ENCODE measurements at places on chromosomes 16 and 17.

DNA sequence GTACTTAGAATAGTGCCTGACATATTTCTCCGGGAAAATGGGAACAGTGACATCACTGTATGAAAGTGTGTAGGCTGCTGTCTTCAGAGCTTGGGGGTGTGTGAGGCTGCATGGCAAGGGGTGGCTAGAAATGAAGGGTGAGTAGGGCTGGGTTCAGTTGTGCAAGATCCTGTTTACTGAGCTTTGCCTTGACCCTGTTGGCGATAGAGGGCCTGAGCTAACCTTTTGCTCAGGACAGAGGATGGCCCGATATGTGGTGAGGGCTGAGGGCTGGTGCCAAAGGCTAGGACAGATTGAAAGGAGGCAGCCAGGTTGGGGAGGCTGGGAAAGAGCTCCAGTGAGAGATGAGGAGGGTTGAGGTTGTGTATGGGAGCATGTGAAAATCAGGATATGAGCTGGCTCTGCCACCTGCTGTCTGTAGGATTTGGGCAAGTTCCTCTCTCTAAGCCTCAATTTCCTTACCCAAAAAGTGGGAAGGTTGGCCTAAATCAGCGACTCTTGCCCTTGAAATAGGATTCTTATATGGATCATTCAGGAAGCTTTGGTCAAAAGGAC is 6.0 kb upstream of the CCL1 start:
- no peaks in the 10 kb centered on the region for H3K27me3 ChIP-seq
- H3K4me3 ChIP-seq = no peak overlapping the region
- H3K36me3 ChIP-seq = no peaks in the 10 kb centered on the region
- H3K27ac ChIP-seq = no peak overlapping the region
- no peak for DNase-seq
- H3K4me1 ChIP-seq = peaks cover 44% of the 10 kb centered on the region

DNA sequence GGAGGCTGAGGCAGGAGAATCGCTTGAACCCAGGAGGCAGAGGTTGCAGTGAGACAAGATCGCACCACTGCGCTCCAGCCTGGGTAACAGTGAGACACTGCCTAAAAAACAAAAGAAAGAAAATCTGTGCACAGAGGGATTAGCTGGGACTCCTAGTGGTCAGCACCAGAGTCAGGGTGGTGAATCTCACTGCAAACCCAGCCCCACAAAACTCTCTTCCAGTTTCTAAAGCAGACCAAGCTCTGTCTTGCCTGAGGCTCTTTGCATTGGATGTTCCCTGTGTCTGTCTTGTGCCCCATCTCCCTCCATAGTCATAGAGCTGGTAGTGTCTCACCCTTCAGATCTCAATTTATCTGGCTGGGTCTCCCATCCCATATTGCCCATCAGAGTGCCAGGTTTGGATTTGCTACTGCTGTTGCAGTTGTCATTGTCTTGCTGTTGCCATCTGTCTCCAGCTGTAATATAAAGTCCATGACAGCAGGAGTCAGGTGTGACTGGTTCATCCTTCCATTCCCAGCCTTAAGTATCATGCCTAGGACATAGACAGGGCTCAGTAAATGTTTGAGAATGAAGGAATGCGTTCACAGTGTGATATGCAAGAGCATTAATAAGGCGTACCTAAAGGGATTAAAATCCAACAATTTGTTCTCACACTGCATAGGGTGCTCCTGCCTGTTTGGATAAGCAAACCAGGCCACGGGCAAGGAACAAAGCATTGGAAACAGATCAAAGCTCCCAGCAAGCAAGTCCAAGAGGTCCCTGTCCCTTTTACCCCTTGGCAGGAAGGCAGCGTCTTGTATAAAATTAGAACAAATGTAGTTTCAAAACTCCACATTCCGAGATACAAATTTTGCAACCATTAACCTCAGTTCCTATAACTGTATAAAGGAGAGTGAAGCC is 614.6 kb upstream of the CDH5 start:
- peaks cover 7% of the 10 kb centered on the region for H3K27me3 ChIP-seq
- DNase-seq = no peak
- H3K4me1 ChIP-seq = no peaks in the 10 kb centered on the region
- H3K4me3 ChIP-seq = no peak overlapping the region

DNA sequence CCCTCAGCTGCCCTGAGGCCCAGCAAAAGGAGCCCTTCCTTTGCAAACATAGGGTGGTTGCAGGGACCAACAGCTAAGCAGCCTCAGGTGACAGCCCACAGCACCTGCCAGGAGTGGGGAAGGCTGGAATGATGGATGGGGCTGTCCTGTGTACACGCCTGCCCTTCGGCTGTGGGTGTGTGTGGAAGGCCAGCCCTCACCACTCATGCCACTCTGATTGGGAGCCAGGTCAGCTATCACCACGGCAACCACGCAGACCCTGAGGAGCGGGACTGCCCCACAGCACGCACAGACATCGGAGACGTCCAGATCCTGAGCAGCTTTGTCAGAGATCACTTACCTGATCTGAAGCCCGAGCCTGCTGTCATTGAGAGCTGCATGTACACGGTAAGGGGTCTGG is 11.9 kb downstream of the PIPOX start:
- H3K4me3 ChIP-seq = no peak overlapping the region

GRCh38 chr16:4338125-4338582 is 13.0 kb downstream of the PAM16 start:
- no peak for DNase-seq
- no peaks in the 10 kb centered on the region for H3K4me1 ChIP-seq
- H3K4me3 ChIP-seq = no peak overlapping the region
- H3K36me3 ChIP-seq = peaks cover 7% of the 10 kb centered on the region
- H3K27me3 ChIP-seq = no peaks in the 10 kb centered on the region

GRCh38 chr17:43673516-43674323 is 12.0 kb upstream of the MEOX1 start:
- H3K4me3 ChIP-seq = no peak overlapping the region
- DNase-seq = peak; percentile 41
- no peaks in the 10 kb centered on the region for H3K36me3 ChIP-seq
- H3K4me1 ChIP-seq = peaks cover 14% of the 10 kb centered on the region
- H3K27me3 ChIP-seq = peaks cover 32% of the 10 kb centered on the region
- H3K27ac ChIP-seq = no peak overlapping the region

- H3K27ac ChIP-seq = no peak overlapping the region
- H3K4me1 ChIP-seq = no peaks in the 10 kb centered on the region
- DNase-seq = no peak
- no peak overlapping the region for H3K4me3 ChIP-seq
- H3K27me3 ChIP-seq = peaks cover 8% of the 10 kb centered on the region
- H3K36me3 ChIP-seq = no peaks in the 10 kb centered on the region
These were observed 37.1 kb downstream of the SPACA3 start for GRCh38 chr17:33028778-33029177.

DNA sequence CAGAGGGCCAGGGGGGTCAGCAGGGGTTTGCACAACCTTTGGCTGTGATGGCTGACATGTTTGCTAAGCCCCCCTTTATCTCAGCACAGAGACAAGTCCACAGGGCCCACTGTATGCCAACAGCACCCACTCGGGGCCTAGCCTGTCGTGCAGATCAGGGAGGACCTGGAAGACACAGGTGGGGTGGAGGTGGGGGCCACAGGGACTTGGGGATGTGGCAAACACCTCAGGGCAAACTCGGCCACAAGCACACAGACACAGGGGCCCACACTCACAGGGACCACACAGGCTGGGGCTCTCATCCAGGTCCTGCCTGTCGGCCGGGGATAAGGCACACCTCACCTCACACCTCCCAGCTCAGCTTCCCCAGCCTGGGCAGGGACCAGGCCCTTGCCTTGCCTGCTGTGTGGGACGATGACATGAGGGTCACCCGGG is 87.9 kb downstream of the C16orf78 start:
- H3K36me3 ChIP-seq = no peaks in the 10 kb centered on the region
- H3K27ac ChIP-seq = peak overlapping the region; percentile 59
- DNase-seq = no peak

DNA sequence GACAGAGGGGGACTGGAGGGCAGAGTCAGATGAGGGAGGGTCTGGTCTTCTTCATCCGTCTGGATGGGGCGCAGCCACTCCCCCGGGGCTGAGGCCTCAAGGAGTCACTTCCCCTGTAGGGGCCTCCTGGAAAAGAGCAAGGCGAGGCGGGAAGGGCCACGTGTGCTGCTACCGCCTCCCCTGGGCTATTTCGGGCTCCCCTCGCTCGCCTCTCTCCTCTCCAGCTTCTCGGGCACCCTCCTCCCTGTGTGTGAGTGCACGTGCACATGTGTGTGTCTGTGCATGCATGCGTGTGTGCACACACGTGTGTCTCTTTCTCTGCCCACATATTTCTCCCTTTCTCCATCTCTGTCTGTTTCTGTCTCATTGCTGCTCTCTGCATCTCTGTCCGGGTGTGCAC is 10.1 kb downstream of the GSG1L start:
- DNase-seq = no peak
- no peaks in the 10 kb centered on the region for H3K36me3 ChIP-seq
- no peaks in the 10 kb centered on the region for H3K4me1 ChIP-seq
- no peak overlapping the region for H3K27ac ChIP-seq

GRCh38 chr16:872436-873242 is 72.1 kb upstream of the GNG13 start:
- no peaks in the 10 kb centered on the region for H3K27me3 ChIP-seq
- H3K4me1 ChIP-seq = peaks cover 19% of the 10 kb centered on the region
- H3K27ac ChIP-seq = no peak overlapping the region
- no peak for DNase-seq

GRCh38 chr17:41133880-41134735 is 6.2 kb downstream of the KRTAP4-6 start:
- no peaks in the 10 kb centered on the region for H3K27me3 ChIP-seq
- H3K36me3 ChIP-seq = no peaks in the 10 kb centered on the region
- H3K27ac ChIP-seq = peak overlapping the region; percentile 69
- peaks cover 27% of the 10 kb centered on the region for H3K4me1 ChIP-seq
- H3K4me3 ChIP-seq = no peak overlapping the region

DNA sequence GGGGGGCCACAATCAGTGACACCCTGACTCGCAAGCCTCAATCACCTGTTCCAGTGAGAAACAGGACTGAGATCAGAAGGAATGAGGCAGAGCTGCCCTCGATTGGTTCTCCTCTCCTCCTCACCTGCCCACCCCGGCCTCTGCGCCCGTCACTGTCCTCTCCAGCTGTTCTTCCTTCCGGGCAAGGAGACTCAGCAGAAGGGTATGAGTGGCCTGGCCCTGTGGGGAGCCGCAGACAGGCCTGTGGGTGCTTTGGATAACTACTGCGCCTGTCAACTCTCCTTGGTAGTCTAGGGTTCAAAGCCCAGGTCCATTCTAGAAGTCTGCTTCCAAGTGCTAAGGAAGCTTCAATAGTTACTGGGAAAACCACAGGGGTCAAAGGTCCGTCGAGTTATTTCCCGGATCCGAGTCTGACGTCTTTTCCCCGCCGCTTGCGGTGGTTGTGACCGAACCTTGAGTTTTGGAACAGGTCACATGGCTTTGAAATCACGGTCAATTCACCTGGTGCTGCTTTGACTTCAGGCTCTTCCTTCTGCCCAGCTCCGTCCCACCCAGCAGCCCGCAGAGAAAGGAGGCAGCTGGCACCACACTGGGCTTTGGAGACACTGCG is 8.3 kb downstream of the CARD14 start:
- H3K36me3 ChIP-seq = no peaks in the 10 kb centered on the region
- H3K27ac ChIP-seq = no peak overlapping the region
- no peaks in the 10 kb centered on the region for H3K27me3 ChIP-seq
- H3K4me3 ChIP-seq = no peak overlapping the region
- no peak for DNase-seq

- no peak overlapping the region for H3K4me3 ChIP-seq
- H3K27me3 ChIP-seq = no peaks in the 10 kb centered on the region
- H3K36me3 ChIP-seq = peaks cover 6% of the 10 kb centered on the region
- peak overlapping the region; percentile 77 for H3K27ac ChIP-seq
These were observed 42.2 kb downstream of the RPTOR start for GRCh38 chr17:80586846-80587228.

GRCh38 chr17:44105941-44106340 is 17.5 kb downstream of the HDAC5 start:
- peaks cover 17% of the 10 kb centered on the region for H3K36me3 ChIP-seq
- H3K4me1 ChIP-seq = peaks cover 27% of the 10 kb centered on the region
- no peak for DNase-seq

GRCh38 chr17:77125432-77125901 is 15.3 kb upstream of the SEC14L1 start:
- peaks cover 26% of the 10 kb centered on the region for H3K4me1 ChIP-seq
- H3K27me3 ChIP-seq = no peaks in the 10 kb centered on the region
- no peak for DNase-seq

Data from stimulated activated naive B cell treated with anti-CD40 and anti-IgM and Interleukin-4, amounts not matched to agents 10 μg/mL and 1 μg/mL and 100 μg/mL, for 72 hours (primary cell).